ENCODE measurements at places on chromosomes 13 and 19. TPM values are rescaled to one million over a fixed set of nuclear protein-coding genes. Genes with fewer than 3 reads are reported as not detected.
A peak's percentile ranks its signal among the peaks of the same experiment; 100 is the strongest.

Gene LILRA6
- not detected for total RNA-seq

DNA sequence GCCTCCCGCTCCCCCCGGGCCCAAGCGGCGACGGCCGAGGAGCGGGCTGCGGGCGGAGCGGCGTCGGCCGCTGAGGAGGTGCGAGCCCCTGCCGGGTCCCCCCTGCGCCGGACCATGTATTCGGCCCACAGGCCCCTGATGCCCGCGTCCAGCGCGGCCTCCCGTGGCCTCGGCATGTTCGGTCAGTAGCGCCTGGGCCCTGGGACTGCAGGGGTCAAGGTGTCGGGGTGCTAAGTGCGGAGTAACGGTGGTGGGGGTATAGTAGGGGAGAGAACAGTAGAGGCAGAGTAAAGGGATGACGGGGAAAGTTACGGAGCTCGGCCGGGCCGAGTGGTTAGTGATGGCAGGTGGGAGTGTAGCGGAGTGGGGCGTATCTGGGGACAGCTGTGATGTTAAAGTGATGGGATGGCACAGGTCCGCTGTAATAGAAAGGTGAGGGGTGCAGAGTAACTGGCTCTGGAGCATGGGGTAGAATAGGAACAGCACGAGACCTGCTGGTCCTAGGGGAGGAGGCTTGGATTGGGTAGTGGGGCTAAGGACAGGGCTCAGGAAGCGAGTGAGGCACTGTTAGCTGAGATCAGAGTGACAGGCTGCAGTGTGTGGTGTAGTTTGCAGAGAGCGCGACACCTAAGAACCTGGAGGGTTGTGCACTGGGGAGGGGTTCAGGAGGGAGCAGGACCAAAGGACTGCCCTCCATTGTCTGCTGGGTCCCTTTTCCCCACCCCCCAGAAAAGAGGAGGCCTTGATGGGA is 15.7 kb downstream of the CIC start:
- peak overlapping the region; percentile 10 for H3K27ac ChIP-seq
- peaks cover 12% of the 10 kb centered on the region for H3K4me1 ChIP-seq
- peaks cover 54% of the 10 kb centered on the region for H3K36me3 ChIP-seq

GRCh38 chr13:86813198-86813597 is 858.0 kb upstream of the SLITRK5 start:
- H3K4me3 ChIP-seq: no peak overlapping the region
- H3K36me3 ChIP-seq: no peaks in the 10 kb centered on the region
- H3K4me1 ChIP-seq: no peaks in the 10 kb centered on the region
- H3K27ac ChIP-seq: no peak overlapping the region
- DNase-seq: no peak

DNA sequence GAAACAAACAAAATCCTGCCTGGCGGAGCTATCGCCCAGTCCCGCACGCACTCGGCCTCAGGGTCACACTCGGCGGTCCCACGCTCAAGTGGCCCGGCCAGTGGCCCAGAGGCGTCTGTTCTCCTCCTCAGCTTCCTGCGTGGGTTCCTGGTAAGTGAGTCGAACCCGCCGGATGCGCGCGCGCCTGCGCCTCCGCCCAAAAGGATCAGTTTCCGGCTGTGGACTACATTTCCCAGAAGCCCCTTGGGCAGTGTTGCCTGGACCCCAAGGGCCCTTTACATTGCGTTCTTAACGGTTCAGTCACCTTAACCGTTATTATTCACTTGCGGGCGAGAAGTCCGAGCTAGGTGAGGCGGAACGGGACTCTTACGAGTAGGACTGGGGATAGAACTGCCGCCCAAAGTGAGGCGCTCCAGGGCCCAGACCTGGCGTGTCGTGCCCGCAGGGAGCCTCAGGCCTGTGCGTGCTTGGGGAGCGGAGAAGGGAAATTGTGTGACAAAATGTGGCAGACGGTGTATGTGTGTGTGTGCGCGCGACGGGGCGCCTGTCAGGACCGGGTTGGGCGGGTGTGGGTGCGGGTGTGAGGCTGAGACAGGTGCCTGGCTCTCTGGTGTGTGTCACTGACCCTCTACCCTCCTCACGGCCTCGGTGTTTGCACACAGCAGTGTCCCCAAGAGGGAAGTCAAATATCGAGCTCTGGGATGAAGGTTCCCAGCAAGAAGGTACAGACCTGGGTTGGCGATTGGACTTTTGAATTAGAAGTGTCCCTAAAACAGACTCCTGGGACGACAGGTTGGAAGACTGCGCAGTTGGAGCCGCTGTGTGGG is at the start of gene ZNF546:
ZNF546 (plus strand) TSS at position 250 of the 827 bp plus-strand sequence. CDS start 1,267 bp downstream, outside the sequence.
- H3K4me3 ChIP-seq: peak within 1 kb of the TSS; percentile 96
- H3K27ac ChIP-seq: peak within 1 kb of the TSS; percentile 92
- H3K27me3 ChIP-seq: no peaks in the 10 kb centered on the region
- H3K36me3 ChIP-seq: peaks cover 13% of the 10 kb centered on the region
- peaks cover 18% of the 10 kb centered on the region for H3K4me1 ChIP-seq

Gene TNNT1
- 48.8 TPM for total RNA-seq

Gene CACNA1A
- total RNA-seq: 0.61 TPM

DNA sequence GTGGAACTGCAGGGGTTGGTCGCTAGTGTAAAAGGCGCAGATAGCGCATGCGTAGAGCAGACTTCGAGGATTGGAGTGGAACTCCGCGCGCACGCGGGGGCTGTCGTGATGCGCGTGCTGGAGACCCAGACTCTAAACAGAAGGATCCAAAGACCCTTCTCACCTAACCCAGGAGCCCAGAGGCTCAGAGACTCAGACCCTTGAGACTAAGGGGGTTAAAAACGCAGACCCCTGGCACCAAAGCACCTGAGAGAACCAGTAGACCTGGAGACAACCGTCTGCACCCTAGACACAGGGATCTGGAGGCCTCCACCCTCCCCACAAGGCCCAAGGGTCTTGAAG is 567 bp upstream of the CTU1 start:
- H3K36me3 ChIP-seq: peaks cover 22% of the 10 kb centered on the region
- H3K27me3 ChIP-seq: no peaks in the 10 kb centered on the region
- H3K4me1 ChIP-seq: peaks cover 10% of the 10 kb centered on the region
- no peak for DNase-seq
- H3K27ac ChIP-seq: peak overlapping the region; percentile 87

DNA sequence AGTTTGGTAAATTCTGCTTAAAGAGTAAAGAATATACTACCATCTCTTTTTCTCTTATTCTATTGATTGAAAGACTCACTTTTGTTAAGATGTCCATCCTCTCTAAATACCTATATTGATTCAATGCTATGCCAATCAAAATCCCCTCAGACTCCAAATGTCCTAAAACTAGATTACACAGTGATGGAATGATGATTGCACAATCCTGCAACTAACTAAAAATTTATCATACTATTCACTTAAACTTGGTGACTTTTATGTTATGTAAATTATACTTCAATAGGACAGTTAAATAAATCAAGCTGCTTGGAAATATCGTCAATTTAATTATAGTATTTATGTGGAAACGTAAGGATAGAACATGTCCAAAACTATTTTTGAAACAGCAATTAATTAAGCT is 2765.1 kb upstream of the PCDH20 start:
- no peak overlapping the region for H3K4me3 ChIP-seq
- H3K27me3 ChIP-seq: no peaks in the 10 kb centered on the region
- DNase-seq: no peak
- no peaks in the 10 kb centered on the region for H3K36me3 ChIP-seq
- H3K27ac ChIP-seq: no peak overlapping the region

- DNase-seq: no peak
- no peak overlapping the region for H3K27ac ChIP-seq
- no peaks in the 10 kb centered on the region for H3K36me3 ChIP-seq
- H3K4me3 ChIP-seq: no peak overlapping the region
- no peaks in the 10 kb centered on the region for H3K4me1 ChIP-seq
Observed at GRCh38 chr13:83311886-83312577, 570.2 kb downstream of the SLITRK1 start.

DNA sequence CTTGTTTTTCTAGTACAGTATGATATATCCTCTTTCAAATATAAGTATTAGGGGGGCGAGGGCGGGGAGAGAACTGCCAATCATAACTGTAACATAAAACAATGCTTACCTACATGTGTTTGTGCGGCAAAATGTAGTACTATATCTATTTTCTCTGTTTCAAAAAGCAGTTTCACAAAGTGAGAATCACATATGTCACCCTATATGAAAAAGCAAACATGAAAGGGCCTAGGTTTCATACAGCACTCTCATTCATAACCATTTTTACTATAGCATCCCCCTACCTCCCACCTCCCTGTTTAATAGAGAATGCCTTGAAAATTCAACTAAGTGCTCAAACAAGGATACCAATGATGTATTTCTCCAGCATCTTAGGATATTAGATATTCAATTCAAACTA is 5.2 kb downstream of the TGDS start:
- no peak overlapping the region for H3K4me3 ChIP-seq
- no peak for DNase-seq
- no peak overlapping the region for H3K27ac ChIP-seq
- H3K36me3 ChIP-seq: peaks cover 15% of the 10 kb centered on the region

GRCh38 chr19:42229855-42230351 is 9.8 kb downstream of the ZNF526 start:
- no peak overlapping the region for H3K4me3 ChIP-seq
- H3K4me1 ChIP-seq: peaks cover 6% of the 10 kb centered on the region
- H3K36me3 ChIP-seq: peaks cover 84% of the 10 kb centered on the region
- peak overlapping the region; percentile 43 for H3K27ac ChIP-seq

Gene ZNF254
- 17.3 TPM for total RNA-seq

- peaks cover 52% of the 10 kb centered on the region for H3K36me3 ChIP-seq
- peaks cover 15% of the 10 kb centered on the region for H3K4me1 ChIP-seq
- H3K27ac ChIP-seq: peak overlapping the region; percentile 89
- no peaks in the 10 kb centered on the region for H3K27me3 ChIP-seq
- no peak for DNase-seq
Observed at GRCh38 chr19:12720851-12721655, 2.7 kb downstream of the TNPO2 start.
